Hepatocyte (in vitro differentiated cells): ENCODE measurements at places on chromosomes 5 and 9.

GRCh38 chr5:33936381-33937016 is at the start of gene RXFP3:
RXFP3 (plus strand) TSS chr5:33936386; CDS start chr5:33936741, 355 bp downstream.
- no peak within 1 kb of the TSS for H3K4me3 ChIP-seq
- no peaks in the 10 kb centered on the region for H3K36me3 ChIP-seq
- no peak within 1 kb of the TSS for H3K27ac ChIP-seq
- peak; percentile 14 for DNase-seq

- DNase-seq, result no peak
- H3K4me3 ChIP-seq, result no peak overlapping the region
- no peaks in the 10 kb centered on the region for H3K27me3 ChIP-seq
Measured at GRCh38 chr5:83516377-83516776, 44.8 kb downstream of the VCAN start.

- H3K4me3 ChIP-seq, result no peak overlapping the region
- no peak for DNase-seq
- no peaks in the 10 kb centered on the region for H3K27me3 ChIP-seq
- H3K36me3 ChIP-seq, result no peaks in the 10 kb centered on the region
- peak overlapping the region; percentile 21 for H3K27ac ChIP-seq
Measured at GRCh38 chr5:9348401-9348996, 197.4 kb downstream of the SEMA5A start.

DNA sequence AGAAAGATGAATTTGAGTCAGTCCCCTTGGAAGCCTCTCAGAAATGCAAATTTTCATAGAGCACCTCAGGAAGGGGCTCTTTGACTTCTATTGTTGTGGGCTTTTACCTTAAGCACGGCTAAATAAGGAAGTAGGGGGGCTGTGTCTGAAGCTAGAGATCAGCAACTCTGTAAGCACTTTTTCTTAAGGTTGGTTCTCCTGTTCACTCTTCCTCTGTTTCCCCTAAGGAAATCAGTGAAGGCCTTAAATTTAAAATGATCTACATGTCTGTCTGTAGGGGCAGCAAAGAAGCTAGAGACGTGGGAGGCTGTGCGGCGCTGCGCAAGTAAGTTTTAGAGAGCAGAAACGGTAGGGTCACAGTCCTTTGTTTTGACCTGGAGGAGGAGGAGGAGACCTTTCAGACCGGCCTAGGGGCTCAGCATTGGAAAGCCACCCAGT is 1.2 kb upstream of the CDC14B start:
- H3K4me3 ChIP-seq, result no peak overlapping the region
- peak overlapping the region; percentile 63 for H3K27ac ChIP-seq
- DNase-seq, result peak; percentile 23
- H3K27me3 ChIP-seq, result no peaks in the 10 kb centered on the region

- H3K4me3 ChIP-seq, result peak overlapping the region; percentile 98
- peaks cover 48% of the 10 kb centered on the region for H3K27me3 ChIP-seq
- H3K27ac ChIP-seq, result peak overlapping the region; percentile 44
- no peaks in the 10 kb centered on the region for H3K36me3 ChIP-seq
- DNase-seq, result peak; percentile 84
Measured at GRCh38 chr9:2620919-2621721, 467 bp upstream of the VLDLR start.

DNA sequence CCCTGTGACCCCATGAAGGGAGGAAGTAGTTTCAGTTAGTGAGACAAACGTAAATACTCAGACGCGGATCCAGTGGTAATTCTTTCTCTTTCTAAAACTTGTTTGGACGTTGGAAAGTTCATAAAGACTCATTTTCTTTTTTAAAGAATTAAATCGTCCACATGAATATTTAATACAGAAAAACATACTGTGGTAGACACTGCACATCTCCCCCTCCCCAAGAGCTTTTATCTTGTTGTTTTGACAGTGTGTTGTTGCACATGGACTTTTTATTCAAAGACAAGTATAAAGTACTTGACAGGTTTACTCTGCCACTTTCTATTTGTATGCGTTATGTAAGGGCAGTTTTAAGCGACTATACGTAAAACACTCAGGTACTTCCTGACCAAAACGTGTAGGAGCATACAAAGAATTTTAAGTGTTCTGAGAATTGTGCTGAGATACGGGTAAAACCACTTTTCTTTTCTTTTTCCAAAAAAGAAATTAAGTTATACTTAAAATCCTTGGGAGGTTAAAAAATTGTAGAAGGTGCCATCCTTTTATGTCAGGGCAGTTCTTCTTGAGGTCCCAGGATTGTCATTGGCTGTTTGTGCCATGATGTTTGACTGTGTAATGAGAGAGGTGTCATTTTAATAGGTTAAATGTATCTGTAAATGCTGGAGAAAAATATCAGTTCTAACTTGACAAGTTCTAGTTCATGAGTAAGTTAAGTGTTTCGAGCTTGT is 1.3 kb downstream of the NIPBL start:
- H3K4me3 ChIP-seq, result peak overlapping the region; percentile 99
- H3K4me1 ChIP-seq, result peaks cover 29% of the 10 kb centered on the region
- no peaks in the 10 kb centered on the region for H3K27me3 ChIP-seq
- H3K27ac ChIP-seq, result peak overlapping the region; percentile 99

- H3K27me3 ChIP-seq, result no peaks in the 10 kb centered on the region
- no peak overlapping the region for H3K4me3 ChIP-seq
- H3K27ac ChIP-seq, result no peak overlapping the region
- DNase-seq, result no peak
- no peaks in the 10 kb centered on the region for H3K36me3 ChIP-seq
- no peaks in the 10 kb centered on the region for H3K4me1 ChIP-seq
Measured at GRCh38 chr5:98911280-98912040, 17.3 kb downstream of the CHD1 start.

- no peaks in the 10 kb centered on the region for H3K36me3 ChIP-seq
- no peak overlapping the region for H3K27ac ChIP-seq
- DNase-seq, result no peak
- no peak overlapping the region for H3K4me3 ChIP-seq
Measured at GRCh38 chr5:176408590-176408989, 7.7 kb downstream of the CLTB start.

DNA sequence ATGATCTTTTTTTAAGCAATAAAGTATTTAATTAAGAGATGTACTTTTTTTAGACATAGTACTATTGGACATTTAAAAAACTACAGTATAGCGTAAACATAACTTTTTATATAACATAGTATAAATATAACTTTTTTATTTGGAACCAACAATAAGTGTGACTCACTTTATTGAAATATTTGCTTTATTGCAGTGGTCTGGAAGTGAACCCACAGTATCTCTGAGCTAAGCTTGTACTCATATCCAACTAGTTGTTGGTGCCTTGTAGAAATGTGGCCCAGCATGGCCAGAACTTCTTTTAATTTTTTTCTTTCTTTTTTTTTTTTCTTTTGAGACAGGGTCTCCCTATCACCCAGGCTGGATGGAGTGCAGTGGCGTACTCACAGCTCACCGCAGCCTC is 61.5 kb upstream of the GALNT10 start:
- no peaks in the 10 kb centered on the region for H3K4me1 ChIP-seq
- H3K4me3 ChIP-seq, result no peak overlapping the region
- H3K36me3 ChIP-seq, result no peaks in the 10 kb centered on the region
- DNase-seq, result no peak
- H3K27me3 ChIP-seq, result no peaks in the 10 kb centered on the region

- H3K27me3 ChIP-seq, result no peaks in the 10 kb centered on the region
- DNase-seq, result no peak
- H3K36me3 ChIP-seq, result no peaks in the 10 kb centered on the region
- H3K4me3 ChIP-seq, result no peak overlapping the region
- no peaks in the 10 kb centered on the region for H3K4me1 ChIP-seq
Measured at GRCh38 chr5:139495638-139496435, 13.3 kb upstream of the STING1 start.

DNA sequence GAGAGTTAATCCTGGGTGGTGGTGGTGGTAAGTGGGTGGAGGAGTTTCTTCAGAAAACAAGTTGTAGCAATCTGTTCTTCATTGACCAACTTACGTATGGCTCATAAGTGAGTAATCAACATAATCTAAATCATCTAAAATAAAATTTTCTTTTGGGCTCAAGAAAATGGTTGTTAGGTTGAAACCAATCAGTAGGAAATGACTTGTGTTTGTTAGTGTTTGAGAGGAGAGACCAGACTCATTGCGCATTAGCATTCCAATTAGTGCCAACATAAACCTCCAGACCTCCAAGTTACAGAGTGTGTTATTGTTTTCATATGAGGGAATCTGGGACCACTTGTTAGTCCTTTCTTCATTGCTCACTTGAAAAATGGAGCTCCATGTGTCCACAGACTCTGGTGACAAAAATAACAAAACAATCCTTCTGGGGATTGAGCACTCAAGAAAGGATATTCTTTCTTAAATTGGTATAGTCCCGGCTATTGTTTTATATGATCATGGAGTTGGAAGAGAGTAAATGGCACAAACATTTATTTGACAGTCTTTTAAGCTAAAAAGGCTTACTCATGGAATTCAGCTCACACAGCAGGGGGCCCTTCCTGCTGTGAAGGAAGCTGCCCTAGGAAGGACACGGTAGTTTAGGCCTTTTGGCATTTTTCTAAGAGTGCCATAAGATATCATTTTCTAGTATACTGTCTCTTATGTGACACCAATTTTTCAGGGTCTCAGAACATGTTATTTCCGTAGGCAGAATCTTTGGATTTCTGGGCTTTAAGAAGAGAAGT is 441.1 kb downstream of the EBF1 start:
- no peaks in the 10 kb centered on the region for H3K36me3 ChIP-seq
- H3K4me1 ChIP-seq, result no peaks in the 10 kb centered on the region
- no peak overlapping the region for H3K4me3 ChIP-seq
- no peak overlapping the region for H3K27ac ChIP-seq

DNA sequence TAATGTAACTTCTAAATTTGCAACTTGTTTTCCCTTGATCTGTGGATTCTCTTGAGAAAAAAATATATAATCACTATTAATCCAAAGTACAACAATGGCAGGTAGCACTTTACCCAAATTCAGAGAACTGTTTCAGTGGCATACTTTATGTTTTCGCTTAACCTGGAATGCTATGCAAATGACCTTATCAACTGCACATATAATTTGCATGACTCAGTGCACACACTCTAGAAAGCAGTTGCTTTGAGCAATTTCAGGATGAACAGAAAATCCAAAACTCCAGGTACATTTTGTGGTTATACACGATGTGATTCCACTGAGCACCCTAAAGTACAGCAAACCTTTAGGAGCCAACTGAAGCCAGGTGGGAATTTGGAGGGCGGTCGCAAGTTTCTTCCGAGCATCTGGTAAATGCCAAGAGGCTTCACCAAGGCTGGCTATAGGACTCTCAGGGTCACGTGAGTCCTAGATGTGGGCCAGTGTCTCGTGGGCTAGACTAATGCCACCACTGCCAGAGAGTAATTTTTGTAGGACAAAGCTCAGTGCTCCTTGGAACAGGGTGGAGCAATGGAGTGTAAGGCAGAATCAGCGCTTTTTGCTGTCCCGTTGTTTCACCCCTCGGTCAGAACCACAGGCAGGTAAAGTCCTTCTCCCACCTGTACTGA is 37.3 kb downstream of the DMGDH start:
- no peaks in the 10 kb centered on the region for H3K27me3 ChIP-seq
- H3K36me3 ChIP-seq, result no peaks in the 10 kb centered on the region
- H3K27ac ChIP-seq, result no peak overlapping the region
- H3K4me1 ChIP-seq, result peaks cover 3% of the 10 kb centered on the region
- H3K4me3 ChIP-seq, result no peak overlapping the region
- DNase-seq, result no peak

- peaks cover 11% of the 10 kb centered on the region for H3K4me1 ChIP-seq
- no peak overlapping the region for H3K27ac ChIP-seq
- no peaks in the 10 kb centered on the region for H3K36me3 ChIP-seq
Measured at GRCh38 chr5:10441992-10442435, 335 bp downstream of the ROPN1L start.

DNA sequence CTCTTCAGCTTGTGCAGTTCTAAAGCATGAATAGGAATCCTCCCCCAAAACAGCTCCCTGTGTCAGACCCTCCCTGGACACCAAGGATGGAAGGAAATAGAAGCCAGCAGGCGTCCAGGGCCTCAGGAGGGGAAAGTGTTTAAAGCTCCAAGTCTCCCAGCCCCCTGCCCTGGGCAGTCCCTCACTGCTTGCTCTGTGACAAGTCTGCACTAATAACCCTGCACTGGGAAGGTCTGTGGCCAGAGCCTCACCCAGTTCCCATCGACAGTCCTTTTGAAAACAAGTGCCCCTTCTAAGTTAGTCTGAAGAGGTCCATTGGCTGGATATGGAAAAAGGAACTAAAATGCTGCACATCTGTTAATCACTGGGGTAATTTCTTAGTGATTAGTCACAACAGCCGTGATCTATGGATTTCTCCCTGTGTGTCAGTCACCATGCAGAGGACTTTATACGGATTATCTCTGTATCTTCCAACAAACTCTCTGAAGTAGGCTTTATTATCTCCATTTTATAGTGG is 195.3 kb downstream of the FBXL7 start:
- no peak overlapping the region for H3K4me3 ChIP-seq
- H3K27me3 ChIP-seq, result no peaks in the 10 kb centered on the region
- no peaks in the 10 kb centered on the region for H3K36me3 ChIP-seq
- DNase-seq, result peak; percentile 23
- peaks cover 25% of the 10 kb centered on the region for H3K4me1 ChIP-seq
- H3K27ac ChIP-seq, result peak overlapping the region; percentile 87

DNA sequence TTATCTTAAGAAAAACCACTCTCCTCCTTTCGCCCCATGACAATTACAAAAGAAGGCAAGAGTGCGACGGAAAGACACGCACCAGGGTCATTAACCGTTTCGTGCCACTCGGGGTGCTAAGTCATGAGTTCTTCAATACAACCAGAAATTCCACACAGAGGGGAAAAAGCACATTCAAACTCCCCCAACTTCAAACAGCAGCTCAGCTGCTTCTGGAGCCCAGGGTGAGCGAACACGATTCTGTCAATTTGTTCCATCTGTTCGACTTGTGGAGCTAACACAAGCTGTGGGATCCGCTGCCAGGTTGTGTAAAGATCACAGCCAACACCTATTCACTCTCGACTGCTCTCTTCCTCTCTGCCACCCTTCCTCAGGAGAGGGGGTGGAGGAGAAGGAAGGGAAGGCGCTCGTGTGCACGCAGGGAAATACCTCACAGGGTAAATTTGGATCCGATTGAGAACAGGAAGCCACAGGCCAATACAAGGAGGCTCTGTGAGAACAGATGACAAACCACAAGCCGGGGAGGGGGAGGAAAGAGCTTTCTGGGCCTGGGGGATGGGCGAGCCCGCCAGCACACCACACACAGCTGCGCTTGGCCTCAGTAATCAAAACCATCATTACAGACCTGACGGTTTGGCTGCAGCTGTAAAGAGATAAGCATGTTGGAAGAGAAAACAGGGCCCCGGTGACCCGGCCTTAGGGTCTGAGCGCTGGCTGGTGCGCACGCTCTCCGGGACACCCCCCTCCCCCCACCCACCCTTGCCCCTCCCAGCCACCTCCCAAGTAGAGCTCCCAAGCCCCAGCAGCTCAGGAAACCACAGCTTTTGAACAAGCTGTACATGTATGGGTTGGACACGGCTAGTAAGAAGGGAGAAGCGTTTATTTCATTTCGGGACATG is 54.3 kb downstream of the PTCH1 start:
- peak overlapping the region; percentile 90 for H3K27ac ChIP-seq
- H3K4me3 ChIP-seq, result no peak overlapping the region
- no peaks in the 10 kb centered on the region for H3K27me3 ChIP-seq
- H3K36me3 ChIP-seq, result no peaks in the 10 kb centered on the region
- DNase-seq, result peak; percentile 83

GRCh38 chr5:73826301-73827105 is 200.5 kb downstream of the ARHGEF28 start:
- peak overlapping the region; percentile 24 for H3K27ac ChIP-seq
- peaks cover 11% of the 10 kb centered on the region for H3K4me1 ChIP-seq
- no peak overlapping the region for H3K4me3 ChIP-seq
- no peaks in the 10 kb centered on the region for H3K36me3 ChIP-seq

- DNase-seq, result no peak
- no peak overlapping the region for H3K27ac ChIP-seq
- no peaks in the 10 kb centered on the region for H3K36me3 ChIP-seq
- no peaks in the 10 kb centered on the region for H3K27me3 ChIP-seq
Measured at GRCh38 chr9:136028760-136029470, 66.2 kb downstream of the NACC2 start.
